ENCODE measurements at places on chromosomes 3 and 15.
A peak's percentile ranks its signal among the peaks of the same experiment; 100 is the strongest.

- DNase-seq: peak; percentile 35
Measured at GRCh38 chr3:100124201-100124761, 10.0 kb upstream of the FILIP1L start.

- peak; percentile 83 for DNase-seq
Measured at GRCh38 chr3:66816090-66816761, 181.9 kb upstream of the KBTBD8 start.

DNA sequence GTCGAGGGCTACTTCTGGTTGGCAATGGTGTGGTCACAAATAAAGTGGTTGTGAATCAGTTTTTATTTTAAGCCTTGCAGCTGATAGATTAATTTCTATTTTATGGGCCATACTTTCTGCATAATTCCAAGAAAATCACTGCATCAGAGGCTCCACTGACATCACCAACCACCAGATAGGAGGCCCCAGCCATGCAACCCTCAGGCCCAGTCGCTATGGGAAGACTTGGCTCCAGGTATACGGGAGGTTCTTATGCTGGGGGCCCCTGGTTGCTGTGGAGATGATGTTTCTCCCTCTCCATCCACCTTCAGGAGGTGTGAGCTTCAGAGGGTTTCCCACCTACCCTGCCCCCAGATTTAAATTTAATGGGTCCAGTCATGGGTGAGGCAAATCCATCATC is 57.4 kb downstream of the ISG20 start:
- DNase-seq: no peak

- no peak for DNase-seq
Measured at GRCh38 chr3:131713416-131714123, 210.8 kb upstream of the MRPL3 start.

DNA sequence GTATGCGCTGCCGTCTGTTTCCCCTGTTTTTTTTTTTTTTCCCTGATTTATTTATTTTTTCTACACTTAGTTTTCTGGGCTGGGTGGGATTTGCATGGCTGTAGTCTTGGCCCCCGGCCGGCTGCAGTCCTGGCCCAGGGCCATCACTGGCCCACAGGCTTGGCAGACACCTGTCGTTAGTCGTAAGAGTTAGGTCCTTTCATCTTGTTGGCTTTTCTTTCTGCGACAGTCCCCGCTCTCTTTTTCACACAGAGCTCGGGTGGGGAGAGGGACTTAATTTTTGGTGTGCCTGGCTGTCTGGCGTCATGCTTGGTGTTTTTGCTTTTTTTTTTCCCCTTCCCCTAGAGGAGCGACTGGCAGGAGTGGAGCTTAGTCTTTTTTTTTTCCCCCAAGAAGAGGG is 183.4 kb downstream of the KLF13 start:
- no peak for DNase-seq

DNA sequence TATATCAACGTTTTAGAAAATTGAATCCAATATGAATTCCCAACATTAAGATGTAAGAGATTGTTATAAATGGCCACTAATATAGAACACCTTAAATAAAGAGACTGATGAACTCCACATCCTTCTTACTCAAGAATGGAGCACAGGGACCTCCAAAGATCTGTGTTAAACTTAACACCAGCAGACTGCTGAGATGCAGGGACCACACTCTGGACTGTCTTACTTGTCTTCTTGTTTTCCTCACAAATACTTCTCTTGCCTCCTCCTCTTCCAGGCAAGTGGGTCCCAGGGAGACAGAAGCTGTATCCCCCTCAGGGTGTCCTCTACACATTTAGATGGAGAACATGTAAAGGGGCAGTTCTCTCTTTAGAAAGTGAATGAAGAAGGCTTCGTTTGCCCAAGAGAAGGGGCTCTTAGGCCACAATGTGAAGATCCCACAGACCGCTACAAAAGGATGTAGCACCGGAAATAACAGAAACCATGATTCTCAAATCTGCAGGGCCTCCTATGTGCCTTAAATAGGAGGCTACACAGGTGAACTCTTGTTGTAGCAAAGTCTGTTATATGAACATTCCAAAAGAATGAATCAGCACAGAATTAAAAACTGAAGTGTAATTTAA is 52.2 kb downstream of the SATB1 start:
- DNase-seq: no peak

- peak; percentile 82 for DNase-seq
Measured at GRCh38 chr3:126472277-126473006, 3.2 kb downstream of the ZXDC start.

GRCh38 chr3:175571096-175571495 is 712.0 kb downstream of the NAALADL2 start:
- no peak for DNase-seq

DNA sequence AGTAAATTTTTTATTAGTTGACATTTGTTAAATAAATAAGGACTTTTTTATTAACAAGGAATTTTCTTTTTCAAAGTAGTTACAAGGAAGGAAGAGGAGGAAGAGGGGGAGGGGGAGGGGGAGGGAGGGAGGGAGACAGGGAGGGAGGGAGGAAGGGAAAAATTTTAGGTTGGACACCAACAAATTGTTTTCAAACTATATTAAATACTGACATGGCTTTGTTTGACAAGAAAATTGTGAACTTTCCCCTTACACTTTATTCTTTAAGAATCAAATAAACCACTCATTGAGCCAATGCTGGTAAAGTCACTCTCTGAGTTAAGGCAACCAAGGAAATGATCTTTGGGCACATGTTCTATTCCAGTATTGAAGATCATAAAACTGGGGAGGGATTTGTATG is 115.7 kb upstream of the PPP2R3A start:
- no peak for DNase-seq

GRCh38 chr15:83697716-83698115 is 43.8 kb downstream of the ADAMTSL3 start:
- no peak for DNase-seq

GRCh38 chr15:49848807-49849206 is 228.0 kb downstream of the DTWD1 start:
- no peak for DNase-seq

DNA sequence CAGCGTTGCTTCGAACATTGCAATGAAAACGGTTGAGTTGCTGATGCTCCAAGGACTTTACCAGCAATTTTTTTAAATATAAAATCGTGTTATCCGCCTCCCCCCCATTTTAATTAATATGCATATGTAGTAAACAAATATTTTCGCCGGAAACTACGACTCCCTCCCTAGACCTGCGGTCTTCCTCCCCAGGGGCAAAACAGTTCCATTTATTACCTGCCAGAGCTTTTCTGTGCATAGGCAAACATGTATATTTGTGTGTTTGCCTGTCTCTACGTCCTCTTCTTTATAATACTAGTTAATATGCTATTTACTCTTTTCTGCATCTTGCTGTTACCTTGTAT is 593 bp upstream of the RSL24D1 start:
- DNase-seq: no peak

DNA sequence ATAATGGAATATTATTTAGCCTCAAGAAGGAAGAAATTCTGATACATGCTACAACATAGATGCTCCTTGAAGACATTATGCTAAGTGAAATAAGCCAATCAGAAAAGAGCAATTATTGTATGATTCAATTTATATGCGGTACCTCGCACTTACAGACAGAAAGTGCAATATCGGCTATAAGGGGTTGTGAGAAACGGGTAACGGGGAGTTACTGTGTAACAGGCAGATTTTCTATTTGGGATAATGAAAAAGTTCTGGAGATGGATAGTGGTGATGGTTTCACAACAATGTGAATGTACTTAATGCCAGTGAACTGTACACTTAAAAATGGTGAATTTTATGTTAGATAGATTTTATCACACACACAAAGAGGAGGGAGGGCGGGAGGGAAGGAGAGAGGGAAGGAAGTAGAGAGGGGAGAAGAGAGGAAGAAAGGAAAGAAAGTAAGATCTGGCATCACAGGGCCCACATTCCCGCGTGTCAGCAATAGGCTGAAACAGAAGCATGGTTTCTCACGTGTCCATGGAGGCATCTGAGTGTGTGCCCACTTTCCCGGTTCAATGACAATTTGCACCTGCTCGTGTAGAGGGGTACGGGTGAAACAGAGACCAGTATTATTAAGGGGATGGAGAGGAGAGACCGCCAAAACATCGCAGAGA is 700 bp upstream of the BLM start:
- no peak for DNase-seq

DNA sequence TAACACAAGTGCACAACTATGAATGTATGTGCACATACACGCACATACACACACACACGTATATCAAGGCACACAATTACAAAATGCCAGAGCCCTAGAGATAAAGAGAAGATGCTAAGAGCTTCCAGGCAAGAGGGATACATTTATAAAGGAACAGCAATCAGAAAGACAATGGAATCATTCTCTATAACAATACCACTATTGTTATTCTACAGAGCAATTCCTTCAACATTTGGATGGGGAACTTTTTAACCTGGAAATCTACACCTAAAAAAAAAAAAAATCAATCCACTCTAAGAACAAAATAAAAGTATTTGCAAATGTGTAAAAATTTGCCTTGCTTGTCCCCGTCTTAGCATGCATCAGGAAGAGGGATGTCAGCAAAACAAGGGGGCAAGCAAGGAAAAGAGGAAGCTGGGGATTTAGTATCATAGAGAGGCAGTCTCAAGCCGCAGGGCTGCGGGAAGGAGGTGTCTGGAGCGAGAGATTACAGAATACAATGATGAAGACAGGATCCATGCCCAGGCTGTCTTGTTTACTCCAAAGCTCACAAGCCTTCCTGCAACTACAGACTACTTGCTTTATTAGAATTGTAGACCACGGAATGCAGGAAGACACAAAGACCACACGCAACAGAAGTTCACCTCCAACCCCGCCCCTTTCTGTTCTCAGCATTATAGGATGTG is 220.2 kb downstream of the NTRK3 start:
- peak; percentile 84 for DNase-seq

- no peak for DNase-seq
Measured at GRCh38 chr3:39133093-39133490, 20.3 kb downstream of the CSRNP1 start.

DNA sequence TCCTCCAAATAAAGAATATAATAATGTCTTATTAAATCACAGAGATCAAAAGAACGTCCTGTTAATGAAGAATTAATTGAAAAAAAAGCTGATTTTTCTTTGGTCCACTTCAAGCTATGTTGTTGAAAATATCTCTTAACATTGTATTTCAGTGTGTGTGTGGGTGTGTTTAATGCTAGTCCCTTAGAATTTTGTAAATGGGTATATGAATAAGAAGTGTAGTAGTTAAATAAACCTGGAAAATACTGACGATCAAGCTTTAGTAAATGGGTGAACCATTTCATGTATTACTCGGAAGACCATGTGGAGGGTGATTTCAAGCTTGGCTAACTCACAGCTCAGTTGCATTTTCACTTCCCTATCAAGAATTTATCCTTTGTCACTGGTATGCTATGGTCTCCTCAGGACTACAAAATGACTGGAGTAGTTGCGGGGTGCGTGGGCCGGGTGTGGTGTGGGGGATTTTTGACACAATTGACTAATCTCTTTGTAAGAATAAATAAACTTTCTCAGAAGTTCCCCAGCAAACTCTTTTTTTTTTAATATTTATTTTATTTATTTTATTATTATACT is 586.4 kb downstream of the GRM7 start:
- DNase-seq: no peak

DNA sequence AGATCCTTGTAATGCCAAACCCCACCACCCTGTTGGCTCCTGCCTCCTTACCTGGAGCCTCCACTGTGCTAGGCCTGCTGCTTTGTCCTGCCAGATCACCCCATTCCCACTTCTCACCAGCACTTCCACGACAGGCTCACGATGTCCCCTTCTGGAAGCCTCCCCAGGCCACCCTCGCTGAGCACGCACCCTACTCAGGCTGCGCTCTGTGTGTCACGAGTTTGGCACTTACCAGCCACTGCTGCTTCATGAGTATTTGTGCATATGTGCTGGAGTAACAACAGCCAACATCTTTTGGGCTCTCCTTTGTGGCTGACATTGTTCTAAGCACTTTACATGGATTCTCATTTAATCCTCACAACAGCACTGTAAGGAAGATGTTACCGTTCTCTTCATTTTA is 58.1 kb downstream of the PDIA5 start:
- DNase-seq: no peak

GRCh38 chr3:178465260-178466180 is 70.7 kb upstream of the KCNMB2 start:
- DNase-seq: no peak

DNA sequence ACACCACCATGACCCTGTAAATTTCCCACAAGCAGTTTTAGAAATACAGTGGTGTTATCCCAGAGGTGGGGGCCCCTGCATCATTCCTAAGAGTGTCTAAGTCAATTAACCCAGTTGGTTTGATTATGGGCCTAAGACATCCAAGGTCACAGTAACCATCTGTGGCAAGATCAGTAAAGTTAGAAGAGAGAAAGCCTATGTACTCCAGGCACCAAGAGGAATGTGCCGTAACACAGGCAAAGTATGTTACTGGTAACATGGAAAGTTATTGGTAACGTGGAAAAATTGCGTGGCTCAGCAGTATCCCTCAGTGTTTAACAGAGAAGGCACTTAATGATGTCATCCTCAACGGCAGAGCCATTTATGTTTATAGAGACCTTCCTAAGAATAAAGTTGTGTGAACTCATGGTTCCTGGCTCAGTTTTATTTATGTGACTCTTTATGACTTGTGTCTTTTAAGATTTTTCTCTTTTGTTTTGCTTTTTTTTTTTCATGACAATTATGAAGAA is 144.1 kb upstream of the RASGRP1 start:
- DNase-seq: no peak

DNA sequence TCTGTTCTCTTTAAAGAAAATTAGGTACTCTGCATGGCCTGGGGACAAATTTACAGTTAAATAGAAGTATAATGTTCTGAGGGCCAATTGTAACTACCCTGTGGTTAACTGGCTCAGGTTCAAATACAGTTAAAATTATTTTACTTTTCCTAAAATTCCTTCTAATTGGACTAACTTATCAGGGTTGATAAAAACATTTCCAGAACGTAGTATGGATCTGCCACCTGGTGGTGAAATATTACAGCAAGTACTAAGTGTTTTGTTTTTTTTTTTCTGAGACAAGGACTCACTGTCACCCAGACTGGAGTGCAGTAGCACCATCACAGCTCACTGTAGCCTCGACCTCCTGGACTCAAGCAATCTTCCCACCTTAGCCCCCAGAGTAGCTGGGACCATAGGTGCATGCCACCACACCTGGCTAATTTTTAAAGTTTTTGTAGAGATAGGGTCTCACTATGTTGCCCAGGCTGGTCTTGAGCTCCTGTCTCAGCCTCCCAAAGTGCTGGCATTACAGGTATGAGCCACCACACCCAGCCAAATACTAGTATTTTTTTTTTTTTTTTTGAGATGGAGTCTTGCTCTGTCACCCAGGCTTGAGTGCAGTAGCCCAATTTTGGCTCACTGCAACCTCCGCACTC is 29.2 kb downstream of the NEO1 start:
- peak; percentile 87 for DNase-seq

DNA sequence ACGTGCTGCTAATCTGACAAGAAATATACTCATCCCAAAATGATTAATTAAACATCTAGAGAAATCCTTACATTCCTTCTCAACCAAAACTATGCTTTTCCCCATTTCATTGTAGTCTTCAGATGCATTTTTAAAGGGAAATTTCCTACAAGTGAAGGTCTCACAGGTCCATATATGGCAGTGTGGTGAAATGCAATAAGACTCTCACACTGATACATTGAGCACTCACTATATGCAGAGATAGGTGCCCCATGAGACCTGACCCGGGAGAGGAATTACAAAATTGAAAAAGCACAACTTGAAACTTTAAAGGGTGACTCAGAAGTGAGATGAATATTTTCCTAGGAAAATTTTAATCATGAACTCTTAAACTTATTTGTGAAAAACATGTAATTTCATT is 629.2 kb upstream of the NAALADL2 start:
- no peak for DNase-seq

Data from pons (tissue), 1 donor.